ENCODE measurements at places on chromosomes 5 and 9. TPM values are rescaled to one million over a fixed set of nuclear protein-coding genes. Genes with fewer than 3 reads are reported as not detected.

The GADD45G gene
- 0.33 TPM for total RNA-seq

The FBXO4 gene
- total RNA-seq: 6.1 TPM

The CKMT2 gene
- 0.44 TPM for total RNA-seq

The FAM221B gene
- total RNA-seq: not detected

The LCN1 gene
- total RNA-seq: not detected

The CDX1 gene
- total RNA-seq: not detected

The C1QTNF3 gene
- not detected for total RNA-seq

The EPB41L4A gene
- 10.6 TPM for total RNA-seq

The RANBP17 gene
- total RNA-seq: 2.9 TPM

The TYRP1 gene
- total RNA-seq: 0.34 TPM

The MIGA2 gene
- total RNA-seq: 11.9 TPM

The CCDC112 gene
- total RNA-seq: 5.8 TPM

The CCDC192 gene
- not detected for total RNA-seq

The RAI14 gene
- total RNA-seq: 133 TPM

The BHMT gene
- total RNA-seq: not detected

The NDUFAF2 gene
- 31.5 TPM for total RNA-seq

The ALDOB gene
- total RNA-seq: not detected

The SPOCK1 gene
- 2.2 TPM for total RNA-seq

The HMCN2 gene
- not detected for total RNA-seq

The CATSPER3 gene
- total RNA-seq: not detected

The ASPN gene
- total RNA-seq: not detected

The POU5F2 gene
- total RNA-seq: 0.15 TPM

The ARSI gene
- total RNA-seq: 0.49 TPM

The DMRT3 gene
- not detected for total RNA-seq

The IDNK gene
- total RNA-seq: 5.3 TPM

The PCDHGA4 gene
- 3.9 TPM for total RNA-seq

The AK8 gene
- total RNA-seq: 0.15 TPM

The ANKDD1B gene
- total RNA-seq: not detected

The FGF18 gene
- not detected for total RNA-seq

The PCDHB5 gene
- 0.47 TPM for total RNA-seq

The C5 gene
- total RNA-seq: 0.54 TPM

The FNIP1 gene
- total RNA-seq: 24.1 TPM

The TRIM7 gene
- 16.6 TPM for total RNA-seq

The TAF11L6 gene
- not detected for total RNA-seq
